ENCODE measurements at places on chromosomes 3 and 15.

DNA sequence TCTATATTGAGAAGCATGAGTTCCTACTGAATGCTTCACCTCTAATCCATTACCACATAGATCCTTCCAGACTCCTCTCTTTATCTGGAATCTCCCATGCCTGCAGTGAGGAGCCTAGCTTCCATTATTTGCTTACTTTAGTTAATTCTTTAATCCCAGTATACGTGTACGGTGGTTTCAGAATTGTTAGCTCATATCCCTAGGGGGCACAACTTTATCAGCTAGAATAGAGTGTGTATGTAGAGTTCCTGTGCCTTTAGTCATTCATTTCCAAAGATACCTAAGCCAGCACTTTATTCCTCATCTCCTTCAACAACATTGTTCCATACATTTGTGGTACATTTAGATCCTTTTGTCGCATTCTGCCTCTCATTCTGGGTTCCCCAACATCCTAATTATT lies 226.0 kb downstream of the TJP1 start:
- peak; percentile 22 for DNase-seq

GRCh38 chr3:135655328-135655727 lies 310.2 kb upstream of the PPP2R3A start:
- no peak for DNase-seq

GRCh38 chr3:37680401-37680800 lies 181.3 kb upstream of the CTDSPL start:
- DNase-seq = no peak

GRCh38 chr3:119639494-119640350 lies 20.7 kb downstream of the POPDC2 start:
- no peak for DNase-seq

GRCh38 chr3:186235554-186235953 lies 126.5 kb downstream of the DGKG start:
- no peak for DNase-seq
